ENCODE measurements at places on chromosomes 11 and 22.

DNA sequence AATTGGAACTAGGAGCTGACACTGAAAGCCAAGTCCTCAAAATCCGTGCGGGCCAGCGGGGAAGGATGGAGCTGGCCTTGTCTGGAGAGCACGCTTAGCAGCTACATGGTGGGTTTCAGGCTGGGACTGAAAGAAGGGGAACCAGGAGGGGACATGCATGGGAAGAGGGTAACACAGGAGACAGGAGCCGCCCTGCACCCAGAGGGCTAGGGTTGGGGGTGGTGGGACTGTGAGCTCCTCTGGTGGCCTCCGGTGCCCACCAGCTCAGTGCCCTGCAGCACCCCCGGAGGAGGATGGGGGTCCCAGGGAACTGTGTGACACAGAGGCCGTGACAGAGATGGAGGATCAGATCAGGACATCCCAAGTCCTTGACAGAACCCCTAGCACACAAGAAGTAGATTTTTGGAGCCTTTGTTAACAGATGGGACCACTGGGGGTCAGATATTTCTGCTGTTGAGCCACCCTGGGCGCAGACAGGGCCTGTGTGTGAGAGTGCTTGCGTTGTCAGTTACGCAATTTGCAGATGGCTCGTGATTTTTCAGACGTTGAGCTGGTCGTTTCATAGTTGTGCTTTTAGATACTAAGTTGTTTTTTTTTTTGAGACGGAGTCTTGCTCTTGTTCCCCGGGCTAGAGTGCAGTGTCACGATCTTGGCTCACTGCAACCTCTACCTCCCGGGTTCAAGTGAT lies 21.3 kb upstream of the GRAMD4 start:
- DNase-seq, result no peak

- no peak for DNase-seq
These were observed 21.1 kb downstream of the PRR14L start for GRCh38 chr22:31728857-31729256.

GRCh38 chr11:36532941-36533601 lies 23.0 kb upstream of the TRAF6 start:
- DNase-seq, result no peak

DNA sequence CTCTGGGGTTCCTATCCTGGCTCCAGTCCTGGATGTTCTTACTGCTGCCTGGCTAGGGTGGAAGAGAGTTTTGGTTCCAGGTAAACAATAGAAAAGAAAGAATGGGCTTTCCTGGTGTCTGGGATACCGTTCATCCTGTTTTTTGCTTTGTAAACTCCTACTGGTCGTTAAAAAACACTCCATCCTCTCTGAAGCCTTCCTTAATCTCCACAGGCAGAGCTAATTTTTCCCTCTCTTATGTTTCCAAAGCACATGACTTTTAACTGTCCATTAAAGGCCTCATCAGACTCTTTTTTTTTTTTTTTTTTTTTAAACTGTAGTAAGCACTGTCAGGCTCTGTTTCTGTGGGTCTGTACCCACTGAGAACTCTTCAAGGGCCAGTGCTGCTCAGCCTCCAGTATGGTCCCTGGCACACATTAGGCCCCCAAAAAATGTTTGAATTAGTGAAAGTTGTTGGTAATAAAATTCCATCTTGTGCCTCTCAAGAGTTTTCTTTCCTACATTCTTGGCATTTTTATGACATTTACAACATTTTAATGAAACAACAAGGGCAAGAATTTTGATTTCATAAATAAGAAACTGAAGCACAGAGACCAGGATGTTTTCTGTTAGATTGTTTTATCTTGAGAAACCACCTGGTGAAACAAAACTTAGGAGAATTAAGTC lies 104.2 kb downstream of the TEAD1 start:
- DNase-seq, result no peak

GRCh38 chr11:126602993-126603392 lies 247.5 kb downstream of the ST3GAL4 start:
- no peak for DNase-seq

- DNase-seq, result no peak
These were observed 137.2 kb upstream of the MTMR2 start for GRCh38 chr11:96061069-96061468.

DNA sequence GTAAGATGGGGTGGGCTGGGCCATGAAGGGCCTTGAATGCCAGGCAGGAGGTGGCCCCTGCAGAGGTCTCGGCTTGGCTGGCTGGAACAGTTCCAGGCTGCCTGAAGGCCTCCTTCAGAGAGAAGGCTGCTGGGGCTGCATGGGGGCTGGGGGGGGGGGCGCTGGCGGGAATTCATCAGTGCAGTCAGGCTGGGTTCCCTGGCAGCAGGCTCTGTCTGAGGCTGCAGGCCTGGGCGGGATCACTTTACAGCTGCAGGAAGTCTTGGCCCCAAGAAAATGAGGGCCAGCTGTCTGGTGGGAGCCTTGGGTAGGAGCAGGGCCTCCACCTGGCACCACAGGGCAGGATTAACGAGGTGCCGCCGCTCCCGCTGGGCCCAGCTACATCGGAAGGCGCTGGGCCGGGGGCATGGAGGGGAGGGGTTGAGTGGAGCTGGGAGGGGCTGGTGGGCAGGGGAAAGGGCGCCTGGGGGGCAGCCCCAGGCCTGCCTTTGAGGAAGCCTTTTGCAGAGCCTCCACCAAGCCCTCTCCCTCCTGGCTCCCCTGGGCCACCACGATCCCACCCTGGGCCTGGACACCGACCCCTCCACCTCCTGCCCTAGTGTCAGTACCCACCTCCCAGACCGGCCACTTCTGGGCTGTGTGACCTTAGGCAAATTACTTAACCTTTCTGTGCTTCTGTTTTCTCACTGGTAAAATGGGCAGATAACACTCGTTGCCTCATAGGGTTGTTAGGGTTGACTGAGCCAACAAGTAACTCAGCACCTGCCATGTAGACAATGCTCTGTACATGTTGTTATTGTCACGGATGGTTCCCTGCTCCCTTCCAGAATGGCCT lies 31.0 kb upstream of the HMOX1 start:
- no peak for DNase-seq

- no peak for DNase-seq
These were observed 26.3 kb downstream of the MEI1 start for GRCh38 chr22:41725510-41726110.

- no peak for DNase-seq
These were observed 40.3 kb upstream of the GRAMD4 start for GRCh38 chr22:46579751-46580449.

DNA sequence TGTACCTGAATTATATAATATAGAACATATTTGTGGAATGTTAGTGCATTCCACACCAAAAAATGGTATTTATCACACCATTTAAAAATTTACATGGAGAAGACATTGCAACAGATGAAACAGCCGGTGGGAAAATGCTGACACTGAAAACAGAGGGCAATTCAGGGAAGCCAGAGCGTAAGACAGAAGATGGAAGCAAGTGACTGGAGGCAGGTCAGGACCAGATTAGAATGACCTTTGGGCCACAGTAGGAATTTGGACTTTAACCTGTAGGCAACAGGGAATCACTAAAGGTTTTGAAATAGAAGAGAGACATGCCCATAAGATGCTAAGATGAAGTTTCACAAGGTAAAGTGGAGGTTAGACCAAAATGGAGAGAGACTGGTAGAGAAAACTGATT lies 60.5 kb downstream of the METTL15 start:
- no peak for DNase-seq

- no peak for DNase-seq
These were observed 122.8 kb downstream of the SHANK2 start for GRCh38 chr11:71129624-71130023.

- no peak for DNase-seq
These were observed 131.8 kb upstream of the RAG2 start for GRCh38 chr11:36729825-36730224.

- no peak for DNase-seq
These were observed 56.1 kb upstream of the NECTIN1 start for GRCh38 chr11:119785131-119785530.

GRCh38 chr22:36546092-36546804 lies 17.3 kb upstream of the EIF3D start:
- no peak for DNase-seq

- DNase-seq, result no peak
These were observed 68.0 kb upstream of the ALX4 start for GRCh38 chr11:44377914-44378321.

DNA sequence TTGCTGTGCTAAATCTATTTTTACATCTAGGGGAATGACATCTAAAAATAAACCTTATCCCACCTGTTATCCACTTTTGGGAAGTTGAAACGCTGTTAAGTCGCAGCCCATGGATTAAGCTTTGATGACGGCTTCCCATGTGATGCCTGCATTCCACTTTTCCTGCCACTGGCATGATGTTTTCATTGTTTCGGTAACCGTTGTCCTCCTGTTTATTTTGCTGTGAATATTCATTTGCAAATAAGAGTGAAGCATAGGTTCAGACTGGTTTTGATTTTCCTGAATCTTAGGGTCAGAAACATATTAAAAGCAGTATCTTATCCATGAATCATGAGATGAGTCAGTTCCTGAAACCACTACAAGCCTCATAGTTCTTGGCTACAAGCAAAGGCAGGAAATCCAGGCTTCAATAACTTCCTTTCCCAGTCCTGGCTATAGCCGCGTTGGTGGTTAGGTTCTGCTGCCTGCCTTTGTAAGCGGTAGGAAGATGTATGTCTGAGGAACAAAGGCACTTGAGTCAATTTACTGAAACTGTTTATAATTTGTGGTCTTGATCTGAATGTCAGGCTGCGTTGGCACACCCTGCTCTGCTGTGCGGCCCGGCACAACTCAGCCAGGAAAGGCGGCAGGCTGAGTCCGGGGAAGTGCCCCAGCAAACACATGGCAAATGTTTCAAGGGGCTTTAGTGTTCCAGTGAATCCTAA lies 19.4 kb downstream of the TEAD1 start:
- DNase-seq, result peak; percentile 94

DNA sequence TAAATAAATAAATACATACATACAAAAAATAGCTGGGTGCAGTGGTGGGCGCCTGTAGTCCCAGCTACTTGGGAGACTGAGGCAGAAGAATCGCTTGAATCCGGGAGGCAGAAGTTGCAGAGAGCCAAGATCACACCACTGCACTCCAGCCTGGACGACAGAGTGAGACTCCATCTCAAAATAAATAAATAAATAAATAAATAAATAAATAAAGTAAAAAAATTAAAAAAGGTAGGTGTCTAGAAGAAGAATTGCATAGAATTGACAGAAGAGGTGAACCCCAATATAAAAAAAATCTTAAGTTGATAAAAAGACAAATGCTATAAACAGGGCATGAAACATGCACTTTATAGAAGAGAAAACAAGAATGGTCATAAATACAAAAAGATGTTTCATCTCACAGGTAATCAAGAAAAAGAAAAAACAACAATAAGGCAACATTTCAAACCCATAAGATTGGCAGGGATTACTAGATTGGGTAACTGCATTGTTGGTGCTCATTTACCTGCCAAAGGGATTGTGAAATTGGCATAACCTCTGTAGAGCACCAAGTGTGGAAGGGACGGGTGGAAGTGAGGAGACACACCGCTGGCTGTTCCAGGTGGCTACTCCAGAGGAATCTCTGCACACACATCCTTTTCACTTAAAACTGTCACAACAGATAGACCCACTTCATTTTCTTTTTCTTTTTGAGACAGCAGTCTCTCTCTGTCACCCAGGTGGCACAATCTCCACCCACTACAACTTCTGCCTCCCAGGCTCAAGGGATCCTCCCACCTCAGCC lies 44.7 kb downstream of the NF2 start:
- DNase-seq, result no peak

GRCh38 chr22:19816372-19817119 lies 38.1 kb downstream of the GNB1L start:
- DNase-seq, result no peak

DNA sequence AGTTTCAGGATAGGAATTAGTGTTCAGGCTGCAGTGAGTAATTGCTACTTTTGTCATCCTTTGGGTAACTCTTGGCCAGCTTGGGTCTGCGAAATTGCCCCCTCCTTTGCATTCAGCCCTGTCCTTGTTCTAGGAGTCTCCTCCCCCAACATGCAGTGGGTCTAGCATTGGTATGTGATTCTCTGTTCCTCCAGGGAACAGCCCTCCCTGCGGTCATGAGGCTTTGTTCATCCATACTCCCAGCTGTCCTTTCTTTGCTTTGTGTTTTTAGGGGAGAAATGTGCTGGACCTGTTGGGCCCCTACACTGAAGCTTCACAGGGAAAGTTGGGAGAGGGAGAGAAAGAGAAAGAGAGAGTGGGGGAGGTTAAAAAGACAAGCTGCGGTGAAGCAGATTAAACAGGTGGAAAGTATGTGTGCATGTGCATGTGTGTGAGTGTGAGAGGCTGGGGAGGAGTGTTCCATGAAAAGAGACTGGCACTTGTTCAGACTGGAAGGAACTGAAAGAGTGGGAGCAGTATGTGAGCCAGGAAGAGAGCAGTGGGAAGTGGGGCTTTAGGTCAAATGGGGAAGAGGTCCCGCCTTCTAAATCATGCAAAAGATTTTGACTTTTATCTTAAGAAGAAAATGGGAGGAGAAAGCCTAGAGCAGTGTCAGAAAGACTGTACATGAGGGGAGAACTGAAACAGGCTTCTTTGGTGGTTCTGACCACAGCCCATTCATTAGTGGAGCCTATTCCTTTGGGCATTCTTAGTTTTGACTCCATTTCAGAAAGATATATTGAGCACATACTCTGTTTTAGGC lies 17.9 kb upstream of the SESN3 start:
- DNase-seq, result no peak

GRCh38 chr22:42644422-42645340 lies 4.3 kb upstream of the ATP5MGL start:
- DNase-seq, result no peak

DNA sequence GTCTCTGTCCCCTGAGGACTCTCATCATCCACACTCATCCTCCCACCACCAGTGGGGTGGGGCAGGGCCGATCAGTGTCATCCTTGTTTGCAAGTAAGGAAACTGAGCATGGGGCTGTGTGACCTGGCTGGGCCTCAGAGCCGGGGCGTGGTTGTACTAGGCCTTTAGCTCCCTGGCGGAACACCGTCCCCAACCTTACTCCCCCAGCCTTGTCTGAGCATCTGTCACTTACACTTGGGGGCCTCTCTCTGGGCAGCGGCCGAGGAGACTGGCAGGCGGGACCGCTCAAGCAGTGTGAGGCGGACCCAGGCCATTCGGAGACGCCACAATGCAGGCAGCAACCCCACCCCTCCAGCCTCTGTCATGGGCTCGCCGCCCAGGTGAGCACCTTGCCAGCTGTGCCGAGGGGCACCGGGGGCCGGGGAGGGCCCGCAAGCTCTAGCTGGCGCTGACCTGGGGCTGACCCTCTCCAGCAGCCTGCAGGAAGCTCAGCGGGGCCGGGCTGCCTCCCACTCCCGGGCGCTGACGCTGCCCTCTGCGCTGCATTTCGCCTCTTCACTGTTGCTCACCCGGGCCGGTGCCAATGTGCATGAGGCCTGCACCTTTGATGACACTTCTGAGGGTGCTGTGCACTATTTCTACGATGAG lies 3.8 kb downstream of the PCNX3 start:
- DNase-seq, result no peak
